Bronchial epithelial cell (primary cell): ENCODE measurements at places on chromosomes 13 and 19.

GRCh38 chr19:41591951-41592562 lies 16.1 kb downstream of the CEACAM21 start:
- no peak for DNase-seq

DNA sequence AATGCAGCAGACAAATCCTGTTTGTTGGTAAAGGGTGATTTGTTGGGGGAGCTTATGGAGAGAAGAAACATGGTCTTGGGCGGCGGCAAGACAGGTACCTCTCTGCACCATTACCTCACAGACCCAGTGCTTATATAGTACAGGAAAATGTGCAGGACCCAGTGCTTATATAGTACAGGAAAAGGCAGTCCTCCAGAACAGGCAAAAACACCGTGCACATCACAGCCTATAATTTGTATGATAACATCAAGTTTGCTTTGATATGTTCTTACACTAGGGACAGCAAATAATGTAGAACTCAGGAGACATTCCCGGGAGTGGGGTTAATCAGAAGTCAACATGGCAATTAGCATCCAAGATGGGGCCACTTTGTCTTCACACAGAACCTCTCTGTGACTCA lies 20.9 kb downstream of the VAV1 start:
- DNase-seq, result no peak

DNA sequence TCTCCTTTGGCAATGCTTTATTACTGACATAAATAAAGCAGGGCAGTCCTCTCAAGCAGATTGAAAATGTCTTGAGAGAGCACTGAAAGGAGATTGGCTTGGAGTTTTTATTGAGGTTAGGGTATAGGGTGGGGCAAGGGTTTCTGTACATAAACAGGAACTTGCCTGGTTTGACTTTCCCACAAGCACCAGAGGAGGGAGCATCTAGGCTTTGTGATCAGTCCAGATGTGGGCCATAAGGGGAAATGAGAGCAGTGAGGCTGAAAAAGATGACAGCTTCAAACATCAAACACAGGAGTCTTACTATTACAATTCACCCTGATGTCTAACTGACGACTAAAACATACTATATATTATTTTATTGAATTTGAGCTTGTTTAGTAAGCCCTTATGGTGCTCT lies 260.9 kb downstream of the MTUS2 start:
- DNase-seq, result no peak

- DNase-seq, result no peak
Observed at GRCh38 chr19:2461751-2462634, 5.2 kb upstream of the LMNB2 start.

- no peak for DNase-seq
Observed at GRCh38 chr19:14566712-14567077, 5.2 kb downstream of the NDUFB7 start.

GRCh38 chr19:16895467-16896145 lies 6.8 kb downstream of the F2RL3 start:
- no peak for DNase-seq

DNA sequence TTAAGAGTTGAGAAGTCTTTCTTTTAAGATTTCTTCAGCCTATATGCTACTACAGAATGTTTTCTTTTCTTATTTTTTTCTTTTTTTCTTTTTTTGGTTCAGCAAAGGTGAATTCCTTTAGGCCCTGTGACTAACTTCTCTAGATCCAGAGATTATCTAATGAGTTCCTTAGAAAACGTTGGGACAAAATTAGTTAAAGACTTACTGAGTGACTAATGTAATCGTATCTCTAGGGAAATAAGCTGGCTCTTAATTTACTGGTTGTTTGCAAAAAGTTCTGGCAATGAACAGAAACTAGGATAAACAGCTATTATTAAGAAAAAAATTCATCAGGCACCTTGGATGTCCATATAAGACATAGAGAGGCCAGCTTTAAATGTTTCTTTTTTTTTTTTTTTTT lies 30.7 kb upstream of the CSNK1A1L start:
- DNase-seq, result no peak

- no peak for DNase-seq
Observed at GRCh38 chr13:112747256-112747655, 57.4 kb downstream of the ATP11A start.

GRCh38 chr13:47555235-47555634 lies 445.8 kb downstream of the SUCLA2 start:
- DNase-seq, result peak; percentile 28

DNA sequence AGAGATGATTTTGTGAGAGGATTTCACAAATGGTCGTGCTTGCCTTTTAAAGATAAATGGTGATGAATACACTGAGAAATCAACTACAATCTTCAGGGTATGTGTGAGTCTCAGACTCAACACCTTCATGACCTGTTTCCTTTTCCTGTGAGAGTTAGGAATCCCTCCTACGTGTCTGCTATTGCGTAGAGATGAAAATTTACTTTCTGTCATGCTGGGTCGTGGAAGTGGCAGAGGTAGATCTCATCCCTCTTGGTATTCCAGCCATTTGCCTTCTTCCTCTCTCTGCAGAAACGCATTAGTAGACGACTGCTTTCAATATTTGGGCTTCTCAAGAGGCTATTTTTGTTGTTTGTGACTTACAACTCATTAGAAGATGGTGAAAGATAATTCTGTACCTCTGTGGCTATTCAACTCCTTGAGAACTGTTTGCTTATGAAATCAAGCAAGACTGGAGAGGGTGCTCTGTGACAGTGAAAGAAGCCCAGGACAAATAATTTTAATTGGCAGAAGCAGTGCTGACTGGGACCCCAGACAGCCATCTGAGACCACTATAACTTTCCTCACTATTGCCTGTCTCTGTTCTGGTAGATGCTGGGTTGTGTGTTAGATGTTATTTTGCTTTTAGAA lies 233.1 kb downstream of the LACC1 start:
- no peak for DNase-seq

- no peak for DNase-seq
Observed at GRCh38 chr19:18450021-18450930, 12.3 kb upstream of the ISYNA1 start.

- DNase-seq, result peak; percentile 61
Observed at GRCh38 chr19:41951686-41952172, 7.4 kb downstream of the RABAC1 start.

- no peak for DNase-seq
Observed at GRCh38 chr13:75309981-75310580, 171.9 kb downstream of the TBC1D4 start.

DNA sequence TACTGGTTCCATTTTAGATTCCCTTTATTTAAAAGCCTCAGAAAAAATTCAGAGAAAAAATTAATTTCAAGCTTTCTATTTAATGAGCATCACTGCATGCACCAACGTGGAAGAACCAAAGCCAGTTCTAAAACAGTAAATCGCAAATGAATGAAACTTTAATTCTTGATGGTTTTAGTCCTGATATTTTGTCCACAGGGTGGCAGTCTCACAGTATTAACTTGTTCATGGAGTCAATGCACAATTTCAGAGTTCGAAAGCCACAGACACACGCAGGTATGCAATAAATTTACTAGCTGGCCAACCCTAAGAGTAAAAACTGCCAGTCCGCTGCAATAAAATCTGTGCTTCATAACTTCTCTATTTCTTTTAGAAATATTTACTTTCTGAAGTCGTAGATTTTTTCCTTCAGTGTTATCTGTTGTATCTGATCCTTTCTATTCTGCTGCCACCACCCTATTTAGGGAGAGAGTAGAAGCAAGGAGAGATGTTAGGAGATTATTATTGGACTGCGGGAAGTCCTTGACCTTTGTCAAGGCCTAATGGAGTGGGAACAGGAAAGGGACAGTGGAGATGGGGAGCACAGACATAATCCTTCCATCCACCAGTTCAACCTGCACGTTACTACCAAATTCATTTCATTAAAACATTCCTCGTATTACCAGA lies 7.0 kb upstream of the WBP4 start:
- peak; percentile 56 for DNase-seq

DNA sequence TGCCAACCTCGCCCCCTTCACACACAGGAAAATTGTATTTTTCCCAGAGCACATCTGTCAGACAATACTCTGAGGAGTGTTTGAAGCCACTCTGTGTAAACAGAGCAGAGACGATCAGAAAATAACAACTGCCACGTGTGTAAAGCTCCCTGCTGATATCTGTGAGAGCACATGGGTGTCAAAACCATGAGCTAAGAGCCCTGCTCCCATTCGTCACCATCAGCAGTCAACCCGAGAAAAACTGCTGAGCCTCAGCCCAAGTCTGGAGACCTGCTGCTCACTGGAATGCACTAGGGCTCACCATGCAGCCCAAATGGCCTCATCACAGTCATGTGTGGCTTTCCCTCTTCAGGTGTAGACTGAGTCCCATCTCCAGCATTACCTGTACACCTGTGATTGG lies 304.1 kb downstream of the FGF14 start:
- no peak for DNase-seq

DNA sequence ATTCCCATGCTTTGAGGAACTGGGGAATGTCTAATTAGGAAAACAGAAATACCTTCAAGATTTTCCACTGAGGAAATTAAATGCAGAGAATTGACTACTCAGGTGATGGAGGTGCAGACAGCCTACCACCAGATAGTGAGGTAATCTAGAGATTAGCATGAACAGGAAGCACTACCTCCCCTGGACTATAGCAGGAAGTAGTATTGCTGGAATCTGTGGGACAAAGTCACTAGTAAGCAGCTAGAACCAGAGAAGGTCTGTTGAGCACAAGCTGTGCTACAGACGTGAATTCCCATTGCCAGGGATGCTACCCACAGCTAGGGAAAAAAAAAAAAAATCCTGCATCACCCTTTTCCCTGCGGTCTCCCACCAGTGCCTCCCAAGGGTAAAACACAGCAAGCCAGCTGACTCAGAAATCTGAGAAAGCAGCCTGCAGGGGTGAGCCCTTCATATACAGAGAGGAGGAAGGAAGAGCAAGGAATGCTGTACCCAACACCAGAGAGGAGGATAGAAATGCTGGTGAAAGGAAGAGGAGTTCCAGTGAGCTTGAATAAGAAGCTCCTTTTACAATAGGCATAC lies 10.2 kb downstream of the ENOX1 start:
- DNase-seq, result no peak

DNA sequence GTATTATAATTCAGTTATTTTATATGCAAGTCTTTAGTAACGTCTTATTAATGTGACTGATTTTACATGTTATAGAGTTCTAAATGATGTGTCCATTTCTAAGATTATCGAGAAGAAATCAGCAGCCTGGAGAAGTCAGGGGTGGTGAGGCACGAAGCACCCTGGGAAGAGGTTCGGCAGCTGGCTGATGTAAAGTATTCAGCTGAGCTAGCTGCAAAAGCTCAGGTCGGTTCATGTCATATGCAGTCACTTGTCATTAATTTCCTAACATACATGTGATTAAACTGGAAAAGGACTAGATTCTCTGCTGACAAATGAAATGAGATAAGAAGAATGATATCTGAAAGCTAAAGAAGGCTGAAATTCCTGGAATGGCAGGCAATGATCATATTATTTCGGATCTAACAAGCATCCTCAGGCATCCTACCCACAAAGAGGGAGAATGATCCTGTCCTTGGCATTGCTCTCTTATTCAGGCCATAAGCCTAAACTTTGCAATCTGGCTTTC lies 383.0 kb upstream of the SLITRK1 start:
- DNase-seq, result no peak

- no peak for DNase-seq
Observed at GRCh38 chr19:35990156-35990555, 4.8 kb upstream of the SDHAF1 start.

- no peak for DNase-seq
Observed at GRCh38 chr13:110597041-110597689, 18.2 kb upstream of the NAXD start.

DNA sequence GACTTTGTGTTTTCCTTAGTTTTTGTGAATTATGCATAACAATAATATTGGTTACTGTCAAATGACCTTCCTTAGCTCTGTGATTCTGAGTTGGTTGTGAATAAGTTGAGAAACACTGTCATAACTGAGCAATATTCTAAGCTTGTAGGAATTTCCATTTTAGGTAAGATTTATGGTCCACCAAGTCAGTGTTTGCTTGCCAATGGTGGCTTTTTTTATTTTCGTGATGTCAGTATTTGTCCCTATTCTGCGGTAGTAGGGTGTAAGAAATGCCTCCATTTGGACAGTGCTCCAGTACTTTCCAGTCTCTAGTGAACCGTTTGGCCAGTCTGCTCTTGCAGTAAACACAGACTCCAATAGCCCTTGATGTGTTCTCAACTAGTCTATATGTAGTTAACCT lies 94.7 kb downstream of the FRY start:
- DNase-seq, result no peak

DNA sequence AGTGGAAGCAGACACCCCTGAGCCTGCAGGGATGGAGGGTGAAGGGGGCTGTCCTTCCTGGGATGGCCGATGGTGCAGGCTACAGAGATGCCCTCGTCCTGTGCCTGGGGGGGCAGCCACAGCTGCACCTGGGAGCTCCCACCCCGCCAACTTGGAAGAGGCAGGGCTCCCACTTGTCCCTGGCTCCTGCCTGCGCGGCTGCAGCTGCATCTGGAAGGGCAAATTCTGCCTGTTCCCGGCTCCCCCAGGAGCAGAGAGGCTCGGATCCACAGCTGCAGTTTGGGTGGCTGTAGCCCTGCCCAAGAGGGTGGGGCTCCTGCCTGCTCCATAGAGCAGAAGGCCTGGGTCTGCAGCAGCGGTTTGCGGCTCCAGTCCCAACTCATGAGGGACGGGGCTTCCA lies 2.2 kb downstream of the CEP89 start:
- no peak for DNase-seq

DNA sequence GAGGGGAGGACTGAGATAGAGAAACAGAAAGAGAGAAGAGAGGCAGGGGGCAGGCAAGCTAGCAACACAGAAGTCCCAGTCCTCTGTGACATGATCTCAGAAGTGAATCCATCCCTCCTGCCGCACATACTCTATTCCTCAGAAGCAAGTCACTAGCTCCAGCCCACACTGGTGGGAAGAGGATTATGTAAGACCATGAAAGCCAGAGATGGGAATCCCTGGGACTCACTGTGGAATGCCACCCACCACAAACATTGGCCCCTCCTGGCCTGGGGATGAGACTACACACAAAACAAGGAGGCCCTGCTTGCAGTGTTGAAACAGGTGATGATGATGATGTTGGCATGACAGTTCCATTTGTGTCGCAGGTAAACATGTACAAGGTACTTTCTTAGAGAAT lies 419.9 kb downstream of the IRS2 start:
- DNase-seq, result no peak
